NCI-H460 (cell line): ENCODE measurements at places on chromosomes 2 and 18. TPM values are rescaled to one million over a fixed set of nuclear protein-coding genes. Genes with fewer than 3 reads are reported as not detected.

MAP3K19 gene
- total RNA-seq: not detected in 2 replicates

MAPK4 gene
- 1.8 and 2.5 TPM in 2 replicates for total RNA-seq

- no peak for DNase-seq
These were observed 202.3 kb downstream of the SPP2 start for GRCh38 chr2:234252772-234253171.

- DNase-seq: peak; percentile 43
These were observed 18.2 kb downstream of the RPL37A start for GRCh38 chr2:216516730-216517350.

DNA sequence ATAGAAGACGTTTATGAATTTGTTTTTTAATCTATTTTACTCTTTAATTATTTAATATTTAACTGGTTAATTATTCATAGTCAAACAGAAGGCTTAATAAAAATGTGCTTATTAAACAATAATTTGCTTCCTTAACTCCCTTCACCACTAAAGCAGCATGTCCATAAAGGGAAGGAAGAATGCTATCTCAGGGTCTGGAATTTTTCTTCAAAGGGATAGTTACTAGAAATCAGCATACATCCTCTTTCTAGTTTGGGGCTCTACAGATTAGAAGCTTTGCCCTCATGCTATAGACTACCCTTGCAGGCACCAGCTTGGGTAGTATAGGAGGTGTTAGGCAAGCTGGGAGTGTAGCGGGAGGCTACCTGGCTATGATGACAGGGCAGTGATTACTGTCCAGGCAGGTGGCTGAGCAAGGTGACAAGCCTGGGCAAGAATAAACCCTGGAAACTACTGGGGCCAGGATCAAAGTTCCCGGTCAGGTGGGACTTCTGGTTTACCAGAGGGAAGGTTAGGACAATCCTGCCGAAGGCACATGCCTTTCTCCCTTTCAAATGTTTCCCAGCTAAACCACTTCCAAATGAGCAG, 276.0 kb upstream of the REV1 start:
- no peak for DNase-seq

- no peak for DNase-seq
These were observed 56.2 kb upstream of the DYNC1I2 start for GRCh38 chr2:171630812-171631626.
